ENCODE measurements at places on chromosomes 5 and 9.

DNA sequence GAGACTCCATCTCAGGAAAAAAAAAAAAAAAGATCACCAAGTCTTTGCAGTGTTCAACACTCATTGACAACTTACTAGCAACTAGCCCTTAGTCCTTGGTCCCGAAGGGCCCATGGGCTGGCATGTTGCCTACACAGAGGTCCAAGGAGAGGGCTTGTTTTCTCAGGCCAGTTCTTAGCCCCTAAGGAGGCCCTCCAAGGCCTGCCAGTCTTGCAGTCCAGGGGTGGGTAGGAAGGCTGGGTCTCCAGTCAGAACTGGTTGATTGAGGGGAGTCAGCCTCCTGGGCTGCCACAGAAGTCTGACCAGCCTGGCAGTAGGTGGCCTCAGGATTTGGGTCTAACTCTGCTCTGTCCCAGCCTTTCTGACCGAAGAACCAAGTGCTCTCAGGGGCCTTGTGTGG lies 32.7 kb downstream of the IER5L start:
- no peak for DNase-seq

DNA sequence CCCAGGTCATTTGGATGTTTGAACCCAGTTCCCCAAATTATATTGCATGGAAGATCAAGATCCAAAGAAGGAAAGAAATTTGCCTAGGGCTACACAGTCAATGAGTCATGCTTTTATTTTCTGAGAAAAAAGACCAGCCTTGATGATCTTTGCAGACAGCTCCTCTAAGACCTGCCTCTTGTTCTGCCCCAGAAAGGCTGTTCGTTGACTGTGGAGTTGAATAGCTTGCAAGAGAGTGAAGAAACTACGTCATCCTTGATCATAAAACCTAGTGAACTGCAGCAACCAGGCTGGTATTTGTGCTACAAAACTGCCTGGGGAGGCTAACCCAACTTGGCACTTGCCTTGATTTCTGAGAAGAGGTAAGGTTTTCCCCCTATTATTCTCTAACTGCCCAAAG lies 263.9 kb downstream of the PAPPA start:
- peak; percentile 100 for DNase-seq

DNA sequence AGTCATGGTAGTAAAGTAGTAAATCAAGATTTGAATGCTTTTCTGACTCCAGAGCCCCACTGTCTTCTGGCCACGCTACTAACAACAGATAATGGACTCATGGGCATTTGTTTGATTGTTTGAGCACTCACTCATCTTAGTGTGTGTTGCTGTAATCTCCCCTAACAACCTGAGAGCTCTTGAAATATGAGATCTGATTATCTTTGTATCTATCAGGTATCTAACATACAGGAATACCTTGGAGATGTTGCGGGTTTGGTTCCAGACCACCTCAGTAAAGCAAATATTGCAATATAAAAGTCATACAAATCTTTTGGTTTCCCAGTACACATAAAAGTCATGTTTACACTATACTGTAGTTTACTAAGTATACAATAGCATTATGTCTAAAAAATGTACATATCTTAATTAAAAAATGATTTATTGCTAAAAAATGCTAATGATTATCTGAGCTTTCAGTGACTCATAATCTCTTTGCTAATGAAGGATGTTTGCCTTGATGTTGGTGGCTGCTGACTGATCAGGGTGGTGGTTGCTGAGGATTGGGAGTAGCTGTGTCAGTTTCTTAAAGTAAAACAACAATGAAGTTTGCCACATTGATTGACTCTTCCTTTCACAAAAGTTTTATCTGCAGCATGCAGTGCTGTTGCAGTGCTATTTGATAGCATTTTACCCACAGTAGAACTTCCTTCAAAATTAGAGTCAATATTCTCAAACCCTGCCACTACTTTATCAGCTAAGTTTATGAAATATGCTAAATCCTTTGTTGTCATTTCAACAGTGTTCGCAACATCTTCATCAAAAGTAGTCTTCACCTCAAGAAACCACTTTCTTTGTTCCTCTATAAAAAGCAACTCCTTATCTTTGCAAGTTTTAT lies 92.2 kb downstream of the ZNF462 start:
- peak; percentile 38 for DNase-seq

DNA sequence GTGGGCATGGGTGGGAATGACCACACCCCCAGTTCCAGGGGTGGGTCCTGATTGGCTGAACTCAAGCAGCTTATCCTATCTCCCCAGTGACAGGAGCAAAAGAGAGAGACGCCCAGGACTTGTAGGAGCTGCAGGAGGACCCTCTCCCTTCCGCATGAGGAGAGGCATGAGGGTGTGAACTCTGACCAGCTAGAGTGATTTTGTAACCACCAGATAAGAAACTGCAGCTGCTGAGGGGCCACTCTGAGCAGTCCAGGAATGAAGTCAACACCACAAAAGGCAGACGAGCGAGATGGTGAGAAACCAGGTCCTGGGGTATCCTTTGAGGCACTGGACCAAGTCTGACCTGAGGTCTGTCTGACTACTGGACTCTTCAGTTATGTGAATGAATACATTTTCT lies 521.9 kb downstream of the BNC2 start:
- DNase-seq: no peak

GRCh38 chr5:15510831-15511230 lies 10.9 kb downstream of the FBXL7 start:
- DNase-seq: no peak

DNA sequence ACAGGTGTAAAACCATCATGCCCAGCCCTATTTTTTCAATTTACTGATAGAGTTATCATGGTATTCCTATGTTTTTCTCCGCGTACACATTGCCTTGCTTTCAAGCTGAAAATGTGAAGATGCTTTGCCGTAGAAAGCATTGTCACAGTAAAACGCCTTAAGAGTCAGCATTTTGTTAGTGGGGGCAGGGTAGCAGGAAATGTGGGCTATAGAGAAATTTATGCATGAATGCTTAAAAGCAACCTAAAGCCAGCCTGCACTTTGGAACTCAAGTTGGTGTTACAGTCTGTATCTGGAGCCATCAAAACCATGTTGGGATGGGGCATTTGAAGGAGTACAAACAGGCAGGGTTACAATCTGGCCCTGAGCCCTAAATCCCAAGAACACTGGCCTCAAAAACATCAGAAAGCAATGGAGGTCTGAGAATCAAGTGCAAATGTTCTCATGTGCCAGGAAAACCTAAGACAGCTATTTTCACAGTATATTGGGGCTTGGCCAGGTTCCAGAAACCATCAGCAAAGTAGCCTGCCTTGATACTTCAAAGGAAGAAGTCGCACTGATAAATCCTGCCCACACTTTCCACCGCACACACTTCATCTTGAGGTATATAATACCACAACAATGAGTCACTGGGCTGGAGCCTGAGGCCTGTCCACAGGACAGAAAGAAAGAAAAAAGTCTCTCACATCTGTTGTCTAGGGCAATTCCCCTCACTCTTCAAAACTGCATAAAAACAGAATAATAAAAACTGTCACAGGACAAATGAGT lies 313.8 kb downstream of the ENC1 start:
- DNase-seq: peak; percentile 96

DNA sequence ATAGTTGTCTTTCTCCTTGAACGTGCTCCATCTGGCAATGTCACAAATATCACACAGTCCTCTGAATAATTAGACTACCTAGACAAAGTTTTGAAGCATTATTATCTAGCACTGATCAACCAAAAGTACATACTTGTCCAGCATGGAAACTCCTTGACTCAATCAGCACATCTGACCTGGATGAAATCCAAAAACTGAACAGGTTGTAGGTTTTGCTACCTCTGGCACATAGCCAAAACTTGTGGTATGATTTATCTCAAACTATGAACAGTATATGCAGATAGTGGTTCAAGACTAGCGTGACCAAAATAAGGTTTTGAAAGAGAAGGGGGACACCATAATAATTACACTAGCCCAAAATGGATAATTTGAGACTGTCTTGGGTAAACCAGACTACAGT lies 158.1 kb downstream of the ARRDC3 start:
- DNase-seq: no peak

DNA sequence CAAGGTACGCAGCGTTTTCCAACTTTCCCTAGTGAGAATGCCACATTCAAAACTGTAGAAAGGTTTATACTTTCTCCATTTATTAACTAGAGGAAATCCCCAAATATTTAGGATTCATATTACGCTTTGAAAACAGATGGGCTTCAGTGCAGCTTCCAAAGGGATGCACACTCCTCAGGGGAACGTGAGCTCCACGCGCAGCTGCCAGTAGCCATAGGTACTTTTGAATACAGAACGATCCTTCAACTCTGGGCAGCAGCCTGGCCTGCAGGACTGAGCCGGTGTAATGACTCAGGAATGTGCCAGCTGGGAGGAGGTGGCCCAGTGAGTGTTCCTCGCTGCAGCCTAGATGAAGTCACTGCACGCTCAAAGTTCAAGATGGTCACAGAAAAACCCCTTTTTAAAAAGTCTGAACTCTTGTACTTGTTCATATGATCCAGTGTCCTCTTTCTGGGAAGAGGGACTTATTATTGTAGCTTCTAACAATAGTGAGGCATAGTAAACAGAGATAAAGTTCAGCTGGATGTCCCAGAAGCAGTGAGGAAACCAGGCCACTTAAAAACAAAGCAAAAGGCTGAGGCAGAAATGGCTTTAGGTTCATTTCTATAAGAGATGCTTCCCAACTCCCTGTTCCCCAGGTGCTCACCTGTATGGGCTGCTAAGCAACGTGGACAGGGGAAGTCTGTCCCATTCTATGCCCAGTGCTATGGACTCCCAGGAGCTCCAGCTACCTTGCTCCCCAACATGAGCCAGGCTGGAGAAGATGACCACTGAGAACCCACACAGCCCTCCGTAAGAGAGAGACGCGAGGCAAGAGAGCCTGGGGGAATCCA lies 130.0 kb downstream of the LHFPL2 start:
- peak; percentile 87 for DNase-seq

DNA sequence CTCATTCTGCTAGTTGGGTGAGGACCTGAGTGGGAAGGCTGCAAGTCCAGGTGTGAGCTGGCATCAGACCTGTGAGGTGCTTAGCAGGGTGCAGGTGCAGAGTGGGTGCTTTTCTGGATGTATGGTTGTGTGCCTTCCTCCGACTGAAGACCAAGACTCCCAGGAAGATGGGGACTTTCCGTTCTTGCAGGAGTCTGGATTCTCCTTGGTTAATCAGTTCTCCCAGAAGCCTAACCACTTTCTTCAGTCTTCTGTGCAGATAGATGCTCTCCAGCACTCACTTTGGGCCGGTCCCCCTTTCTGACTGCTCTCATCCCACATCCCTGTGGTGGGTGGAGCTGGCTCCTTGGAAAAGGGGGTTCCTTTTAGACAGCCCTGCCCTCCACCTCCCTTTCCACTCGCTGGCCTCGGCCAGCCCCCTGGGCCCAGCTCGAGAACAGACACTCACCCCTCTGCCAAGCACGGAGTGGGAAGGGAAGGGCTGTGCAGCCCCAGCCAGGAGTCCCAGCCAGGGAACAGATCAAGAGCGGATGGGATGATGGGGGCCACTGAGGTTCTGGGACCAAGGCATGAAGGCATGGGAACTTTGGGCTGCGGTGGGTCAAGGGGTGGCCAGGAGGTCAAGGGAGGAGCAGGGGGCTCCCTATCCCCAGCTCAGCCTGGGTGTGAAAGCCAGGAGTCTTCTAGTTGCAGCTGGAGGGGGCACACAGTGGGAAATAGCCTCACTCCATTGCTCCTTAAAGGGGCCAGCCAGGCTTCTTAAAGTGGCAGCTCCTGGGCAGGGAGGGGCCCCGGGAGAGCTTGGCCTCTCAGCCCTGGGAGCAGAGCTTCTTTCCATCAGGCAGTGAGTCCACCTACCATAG lies 62.4 kb downstream of the FGF18 start:
- peak; percentile 15 for DNase-seq

- no peak for DNase-seq
Measured at GRCh38 chr5:67814569-67815311, 400.8 kb upstream of the PIK3R1 start.

DNA sequence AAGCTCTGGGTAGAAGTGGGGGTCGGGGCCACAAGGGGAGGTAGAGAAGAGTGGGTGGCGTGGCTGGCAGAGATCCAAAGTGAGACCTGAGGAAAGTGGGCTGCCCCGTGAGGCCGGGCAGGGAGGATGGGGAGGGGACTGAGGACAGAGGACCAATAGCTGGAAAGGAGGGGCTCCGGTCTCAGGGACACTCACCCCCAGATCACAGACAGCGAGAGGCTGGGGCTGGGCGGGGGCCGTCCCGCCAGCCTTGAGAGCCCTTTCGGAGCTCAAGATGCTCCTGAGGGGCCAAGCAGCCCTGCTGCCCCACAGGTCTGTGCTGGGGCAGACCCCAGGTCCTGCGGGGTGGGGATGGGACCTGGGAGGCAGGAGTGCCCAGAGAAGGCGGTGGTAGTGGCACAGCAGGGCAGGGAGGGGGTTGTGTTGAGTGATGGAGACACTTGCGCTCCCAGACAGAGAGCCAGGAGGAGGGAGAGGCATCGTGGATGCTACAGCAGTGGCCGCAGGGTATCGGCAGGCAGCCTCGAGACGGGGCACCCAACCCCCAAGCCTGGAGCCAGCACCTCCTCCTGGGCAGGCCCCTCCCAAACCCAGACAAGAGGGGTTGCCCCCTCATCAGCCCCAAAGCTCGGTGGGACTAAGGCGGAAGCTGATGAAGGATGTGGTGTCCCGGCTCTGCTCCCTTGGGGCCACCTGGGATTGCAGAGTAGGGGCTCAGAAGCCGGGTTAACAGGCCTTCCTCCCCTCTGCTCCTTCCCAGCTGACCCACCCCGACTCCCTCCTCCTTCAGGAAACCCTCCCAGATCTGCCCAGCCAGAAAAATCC lies 3.4 kb downstream of the SARDH start:
- DNase-seq: no peak

DNA sequence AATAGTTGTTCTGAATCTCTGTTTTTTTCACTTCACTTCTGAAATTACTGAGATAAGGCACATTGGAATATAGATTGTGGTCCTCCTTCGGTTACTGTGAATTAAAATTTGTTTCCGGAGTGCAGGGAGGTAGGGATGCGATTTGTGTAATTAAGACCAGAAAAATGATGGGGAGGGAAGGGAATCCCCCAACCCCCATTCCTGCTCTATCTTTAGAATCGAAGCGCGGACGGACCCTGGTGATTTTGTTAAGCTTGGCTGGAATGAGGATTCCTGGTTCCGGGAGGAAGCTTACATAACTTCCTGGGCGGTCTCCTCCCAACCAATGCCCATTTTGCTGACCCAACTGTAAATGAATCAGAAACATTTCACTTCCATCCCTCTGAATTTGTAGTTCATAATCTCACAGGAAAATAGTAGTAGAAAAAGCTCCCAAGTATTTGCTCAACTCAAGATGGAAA lies 220.1 kb upstream of the MSX2 start:
- no peak for DNase-seq

DNA sequence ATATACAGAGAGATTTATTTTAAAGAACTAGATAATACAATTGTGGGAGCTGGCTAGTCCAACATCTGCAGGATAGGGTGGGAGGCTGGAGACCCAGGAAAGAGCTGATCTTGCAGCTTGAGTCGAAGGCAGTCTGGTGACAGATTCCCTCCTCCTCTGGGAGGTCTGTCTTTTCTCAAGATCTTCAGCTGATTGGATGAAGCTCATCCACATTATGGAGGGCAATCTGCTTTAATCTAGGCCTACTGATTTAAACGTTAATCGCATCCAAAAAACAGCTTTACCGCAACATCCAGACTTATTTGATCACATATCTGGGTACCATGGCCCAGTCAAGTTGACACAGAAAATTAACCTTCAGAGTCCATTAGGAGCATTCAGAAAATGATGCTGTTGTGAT lies 168.1 kb downstream of the ATPSCKMT start:
- no peak for DNase-seq

GRCh38 chr5:42991404-42992087 lies 48.6 kb downstream of the ANXA2R start:
- DNase-seq: no peak
